PC-9 (cell line): ENCODE measurements at places on chromosomes 1 and 21. TPM values are rescaled to one million over a fixed set of nuclear protein-coding genes. Genes with fewer than 3 reads are reported as not detected.

DNA sequence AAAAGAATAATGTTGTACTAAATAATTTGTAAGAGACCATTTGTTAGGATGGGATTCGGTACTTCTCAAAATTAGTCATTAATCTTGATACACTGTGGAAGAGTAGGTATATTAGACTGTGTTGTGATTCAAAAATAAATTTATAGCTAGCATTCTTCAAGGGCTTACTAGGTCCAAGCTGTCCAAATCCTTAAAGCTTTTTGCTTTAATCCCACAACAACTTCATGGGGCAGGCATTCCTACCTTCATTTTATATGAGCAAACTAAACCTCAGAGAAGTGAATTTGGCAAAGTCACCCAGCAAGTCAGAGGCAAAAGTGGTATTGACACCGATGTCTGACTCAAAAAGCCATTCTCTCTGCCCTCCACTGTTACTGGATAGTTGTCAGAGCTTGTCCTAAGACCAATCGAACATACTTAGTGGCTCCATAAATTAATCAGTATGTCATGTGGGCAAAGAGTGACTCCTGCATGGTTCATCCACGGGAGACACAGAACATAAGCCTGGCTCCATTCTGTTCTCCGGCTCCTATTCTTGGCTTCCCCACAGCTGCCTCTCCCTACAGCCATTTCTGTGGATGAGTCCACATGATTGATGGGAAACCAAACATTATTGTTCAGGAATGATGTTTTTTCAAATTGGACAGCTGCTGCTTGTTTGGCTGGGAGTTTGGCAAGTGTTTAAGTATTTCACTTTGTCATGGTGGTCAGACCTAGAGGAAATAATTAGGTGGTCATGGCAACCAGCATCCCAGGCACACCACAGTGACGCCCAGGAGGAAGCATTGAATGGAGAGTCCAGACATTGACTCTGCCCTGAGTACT, 133.4 kb upstream of the FGGY start:
- H3K27ac ChIP-seq, result no peak overlapping the region
- H3K27me3 ChIP-seq, result no peaks in the 10 kb centered on the region
- no peaks in the 10 kb centered on the region for H3K36me3 ChIP-seq
- H3K4me3 ChIP-seq, result no peak overlapping the region

DNA sequence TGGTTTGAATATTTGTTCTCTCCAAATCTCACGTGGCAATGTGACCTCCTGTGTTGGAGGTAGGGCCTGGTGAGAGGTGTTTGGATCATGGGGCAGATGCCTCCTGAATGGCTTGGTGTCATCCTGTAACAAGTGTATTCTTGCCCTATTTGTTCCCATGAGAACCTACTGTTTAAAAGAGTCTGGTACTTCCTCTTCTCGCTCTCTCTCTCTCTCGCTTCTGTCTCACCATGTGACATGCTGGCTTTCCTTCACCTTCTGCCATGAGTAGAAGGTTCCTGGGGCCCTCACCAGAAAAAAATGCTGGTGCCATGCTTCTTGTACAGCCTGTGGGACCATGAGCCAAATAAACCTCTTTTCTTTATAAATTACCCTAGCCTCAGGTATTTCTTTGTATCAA, 8.4 kb upstream of the PAXBP1 start:
- H3K36me3 ChIP-seq, result no peaks in the 10 kb centered on the region
- H3K27ac ChIP-seq, result no peak overlapping the region
- H3K4me1 ChIP-seq, result no peaks in the 10 kb centered on the region

DNA sequence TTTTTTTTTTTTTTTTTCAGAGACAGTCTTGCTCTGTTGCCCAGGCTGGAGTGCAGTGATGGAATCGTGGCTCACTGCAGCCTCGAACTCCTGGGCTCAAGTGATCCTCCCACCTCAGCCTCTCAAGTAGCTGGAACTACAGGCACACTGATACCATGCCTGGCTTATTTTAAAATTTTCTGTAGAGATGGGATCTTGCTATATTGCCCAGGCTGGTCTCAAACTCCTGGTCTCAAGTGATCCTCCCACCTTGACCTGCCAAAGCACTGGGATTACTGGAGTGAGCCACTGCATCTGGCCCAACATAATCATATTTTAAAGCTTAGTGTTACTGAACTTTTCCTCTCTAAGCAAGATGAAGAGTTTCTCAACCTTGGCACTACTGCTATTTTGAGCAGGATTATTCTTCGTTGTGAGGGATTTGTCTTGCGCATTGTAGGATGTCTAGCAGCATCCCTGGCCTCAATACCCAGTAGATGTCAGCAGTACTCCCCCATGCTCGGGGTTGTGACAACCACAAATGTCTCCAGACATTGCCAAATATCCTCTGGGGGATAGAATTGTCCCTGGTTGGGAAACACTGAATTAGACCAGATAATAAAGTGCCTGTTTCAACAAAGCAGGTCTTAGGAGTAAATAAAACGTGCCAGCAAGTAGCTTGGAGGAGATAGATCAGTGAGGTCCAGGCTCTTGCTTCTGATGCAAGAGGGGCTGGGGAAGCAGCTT, 15.1 kb upstream of the THRAP3 start:
- H3K4me1 ChIP-seq, result peaks cover 12% of the 10 kb centered on the region
- no peaks in the 10 kb centered on the region for H3K36me3 ChIP-seq
- H3K4me3 ChIP-seq, result no peak overlapping the region
- no peak for DNase-seq
- no peak overlapping the region for H3K27ac ChIP-seq

- no peak overlapping the region for H3K4me3 ChIP-seq
- no peaks in the 10 kb centered on the region for H3K36me3 ChIP-seq
- no peaks in the 10 kb centered on the region for H3K4me1 ChIP-seq
- no peak for DNase-seq
Measured at GRCh38 chr21:37463083-37463801, 96.7 kb downstream of the DYRK1A start.

GRCh38 chr21:28761674-28762356, 230.9 kb downstream of the LTN1 start:
- no peak for DNase-seq
- no peak overlapping the region for H3K4me3 ChIP-seq
- no peaks in the 10 kb centered on the region for H3K36me3 ChIP-seq
- no peaks in the 10 kb centered on the region for H3K4me1 ChIP-seq
- H3K27me3 ChIP-seq, result no peaks in the 10 kb centered on the region

GRCh38 chr1:159229260-159229885, 24.7 kb downstream of the ACKR1 start:
- H3K4me1 ChIP-seq, result no peaks in the 10 kb centered on the region
- no peak overlapping the region for H3K27ac ChIP-seq
- H3K27me3 ChIP-seq, result peaks cover 8% of the 10 kb centered on the region; the same call in 1 of the 2 replicates
- no peaks in the 10 kb centered on the region for H3K36me3 ChIP-seq
- no peak overlapping the region for H3K4me3 ChIP-seq

DNA sequence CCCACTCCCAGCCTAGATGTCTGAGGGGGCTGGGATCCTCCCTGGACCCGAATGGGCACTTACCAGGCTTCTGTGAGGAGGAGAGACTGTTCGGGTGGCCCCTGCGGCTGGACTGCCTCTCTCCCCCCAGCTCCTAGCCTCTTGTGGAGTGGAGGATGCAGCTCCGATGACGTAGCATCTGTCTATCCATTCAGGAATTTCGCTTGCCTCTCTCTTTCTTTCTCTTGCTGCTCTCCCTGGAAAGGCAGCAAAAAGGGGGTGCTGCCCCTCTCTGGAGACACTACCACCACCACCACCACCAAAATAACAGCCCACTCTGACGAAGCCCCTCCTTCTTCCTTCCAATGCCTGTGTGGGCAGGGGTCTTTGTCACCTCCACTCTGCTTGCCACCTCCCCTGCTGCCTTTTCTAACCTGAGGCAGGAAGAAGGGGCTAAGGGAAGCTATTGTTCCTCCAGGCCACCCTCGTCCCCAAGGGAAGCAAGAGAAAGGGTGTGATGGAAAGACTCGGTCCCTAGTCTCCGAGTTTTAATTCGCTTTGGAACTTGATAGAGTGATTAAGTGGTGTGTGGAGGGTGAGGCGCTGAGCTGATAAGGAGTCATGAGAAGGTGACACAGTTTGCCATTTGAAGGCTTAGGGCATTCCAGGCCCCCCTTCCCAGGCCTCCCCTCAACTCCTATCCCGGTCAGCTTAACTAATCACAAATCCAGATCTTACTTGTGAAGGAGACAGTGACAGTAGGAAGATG, 60.5 kb downstream of the RHBG start:
- no peak overlapping the region for H3K4me3 ChIP-seq
- no peak for DNase-seq
- H3K36me3 ChIP-seq, result no peaks in the 10 kb centered on the region
- no peaks in the 10 kb centered on the region for H3K4me1 ChIP-seq
- H3K27me3 ChIP-seq, result peaks cover 65% of the 10 kb centered on the region

DNA sequence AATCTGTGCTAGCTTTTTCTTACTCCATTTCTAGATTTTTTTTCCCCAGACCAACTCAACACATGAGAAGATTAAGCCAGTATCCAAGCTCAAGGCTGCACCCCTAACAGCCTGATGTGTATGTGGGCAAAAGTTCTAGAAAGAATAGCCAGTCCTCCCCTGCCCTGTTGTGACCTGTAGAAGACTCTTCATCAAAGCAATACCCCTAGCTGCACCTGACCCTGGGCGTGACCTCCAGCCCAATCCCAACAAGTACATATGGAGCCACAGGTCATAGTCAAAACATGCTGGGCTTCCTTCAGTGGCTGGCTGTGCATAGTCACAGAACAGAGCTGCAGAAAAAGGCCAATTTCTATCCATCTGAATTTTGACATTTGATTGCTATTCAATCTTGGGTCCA, 72.5 kb downstream of the ATP1A1 start:
- peaks cover 31% of the 10 kb centered on the region for H3K4me1 ChIP-seq
- no peak overlapping the region for H3K27ac ChIP-seq
- no peaks in the 10 kb centered on the region for H3K27me3 ChIP-seq
- no peaks in the 10 kb centered on the region for H3K36me3 ChIP-seq
- DNase-seq, result no peak
- no peak overlapping the region for H3K4me3 ChIP-seq

DNA sequence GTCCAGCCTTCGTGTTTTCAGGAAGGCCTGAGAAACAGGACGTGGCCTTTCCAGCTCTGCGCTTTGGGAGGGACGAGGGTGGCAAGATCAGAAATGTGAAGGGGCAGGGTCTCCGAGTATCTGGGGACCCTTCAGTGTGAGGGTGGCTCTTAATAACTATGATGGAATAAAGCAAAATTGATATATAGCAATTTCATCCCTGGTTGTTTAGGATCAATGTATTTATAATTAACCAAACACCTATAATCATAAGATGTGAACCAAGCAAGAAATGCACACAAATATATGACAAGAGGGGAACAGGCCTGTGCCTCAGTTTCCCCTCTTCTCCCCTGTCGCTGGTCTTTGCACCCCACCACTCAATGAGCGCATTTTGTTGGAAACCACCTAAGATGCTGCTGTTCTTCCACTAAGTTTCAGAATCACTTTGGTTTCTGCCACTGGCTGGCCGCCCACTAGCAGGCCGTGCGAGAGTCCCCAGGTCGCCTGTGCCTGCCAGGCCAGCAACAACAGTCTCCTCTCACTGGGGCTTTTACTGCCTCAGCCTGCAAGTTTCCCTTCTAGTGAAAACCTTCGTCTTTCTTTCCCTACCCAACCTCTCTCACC, 36.6 kb downstream of the UBASH3A start:
- H3K27ac ChIP-seq, result no peak overlapping the region
- H3K36me3 ChIP-seq, result no peaks in the 10 kb centered on the region
- 0 out of 2 replicates have a peak, but pooled peaks cover 1% of the 10 kb centered on the region for H3K27me3 ChIP-seq
- no peak overlapping the region for H3K4me3 ChIP-seq
- no peak for DNase-seq

DNA sequence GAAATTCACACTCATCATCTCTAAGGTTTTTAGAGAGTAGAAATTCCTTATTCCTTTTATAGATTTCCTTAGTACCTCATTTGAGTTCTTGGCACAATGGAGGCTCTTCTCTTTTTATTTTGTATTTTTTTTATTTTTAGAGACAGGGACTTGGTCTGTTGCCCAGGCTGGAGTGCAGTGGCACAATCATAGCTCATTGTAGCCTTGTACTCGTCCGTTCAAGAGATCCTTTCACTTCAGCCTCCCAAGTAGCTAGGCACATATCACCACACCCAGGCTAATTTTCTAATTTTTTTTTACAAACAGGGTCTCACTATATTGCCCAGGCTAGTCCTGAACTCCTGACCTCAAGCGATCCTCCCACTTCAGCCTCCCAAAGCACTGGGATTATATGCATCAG, 29.6 kb downstream of the RGL1 start:
- H3K4me1 ChIP-seq, result no peaks in the 10 kb centered on the region
- no peak overlapping the region for H3K27ac ChIP-seq
- H3K27me3 ChIP-seq, result no peaks in the 10 kb centered on the region
- 0 out of 2 replicates have a peak, but pooled peaks cover 4% of the 10 kb centered on the region for H3K36me3 ChIP-seq
- no peak for DNase-seq

DNA sequence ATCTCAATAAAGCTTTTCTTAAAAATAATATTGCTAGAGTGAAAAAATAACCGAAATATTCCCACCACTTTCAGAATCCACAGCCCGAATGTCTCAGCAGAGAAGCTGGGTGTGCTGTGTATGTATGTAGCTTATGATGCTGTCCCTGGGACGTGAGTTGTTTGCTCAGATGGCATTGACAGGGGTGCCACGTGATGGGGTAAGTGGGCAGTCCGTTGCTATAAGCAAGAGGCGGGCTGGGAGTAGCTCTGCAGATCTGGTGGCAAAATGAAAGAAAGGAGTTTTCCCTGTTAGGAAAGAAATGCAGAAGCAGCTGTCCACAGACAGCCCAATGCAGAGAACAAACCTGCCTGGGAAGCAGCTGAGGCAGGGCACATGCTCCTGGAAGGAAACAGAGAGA, 3.8 kb upstream of the FAM20B start:
- H3K4me3 ChIP-seq, result no peak overlapping the region
- H3K36me3 ChIP-seq, result no peaks in the 10 kb centered on the region
- H3K4me1 ChIP-seq, result peaks cover 32% of the 10 kb centered on the region
- H3K27ac ChIP-seq, result no peak overlapping the region
- DNase-seq, result no peak

DNA sequence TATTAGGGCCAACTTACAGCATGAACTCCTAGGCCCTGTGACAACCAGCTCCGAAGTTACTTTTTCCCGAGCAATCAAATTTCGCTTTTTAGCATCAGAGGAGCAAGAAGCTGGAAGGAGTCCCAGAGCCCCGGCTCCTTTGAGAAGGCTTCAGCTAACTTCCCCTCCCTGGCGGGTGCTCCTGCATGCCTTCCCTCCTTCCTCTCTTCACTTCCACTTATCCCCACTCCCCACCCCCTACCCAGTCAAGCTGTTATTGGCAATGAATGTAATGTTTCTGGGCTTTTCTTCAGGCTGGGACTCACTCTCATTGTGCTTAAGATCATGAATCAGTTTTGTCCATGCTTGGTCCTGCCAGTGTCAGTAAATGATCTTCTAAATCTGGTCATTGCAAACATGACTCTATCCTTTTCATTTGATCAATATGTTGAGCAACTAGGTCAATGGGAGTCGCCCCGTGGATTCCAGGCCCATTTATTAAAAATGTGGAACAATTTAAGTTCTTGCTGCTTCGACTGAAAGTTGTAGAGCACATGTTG, 94.5 kb upstream of the TSPAN2 start:
- H3K4me1 ChIP-seq, result peaks cover 77% of the 10 kb centered on the region
- H3K27ac ChIP-seq, result peak overlapping the region; percentile 79
- no peaks in the 10 kb centered on the region for H3K27me3 ChIP-seq
- DNase-seq, result no peak
- no peak overlapping the region for H3K4me3 ChIP-seq

Gene TNFSF18
- 0.81 TPM in 1 of 2 replicates, not detected in the other for total RNA-seq

Gene NPHP4
- 17.9 and 21.5 TPM in 2 replicates for total RNA-seq

Gene GPA33
- not detected in 2 replicates for total RNA-seq

Gene SELP
- total RNA-seq, result not detected in 2 replicates
